ENCODE measurements at places on chromosomes 16 and 17. TPM values are rescaled to one million over a fixed set of nuclear protein-coding genes. Genes with fewer than 3 reads are reported as not detected.

- no peak for DNase-seq
Measured at GRCh38 chr16:88979353-88980015, 2.5 kb upstream of the CBFA2T3 start.

Gene FBXO31
- 16.7 TPM for polyA plus RNA-seq

Gene CHST6
- 0.12 TPM for polyA plus RNA-seq

Gene LITAFD
- not detected for polyA plus RNA-seq

Gene SLC5A2
- polyA plus RNA-seq, result not detected

DNA sequence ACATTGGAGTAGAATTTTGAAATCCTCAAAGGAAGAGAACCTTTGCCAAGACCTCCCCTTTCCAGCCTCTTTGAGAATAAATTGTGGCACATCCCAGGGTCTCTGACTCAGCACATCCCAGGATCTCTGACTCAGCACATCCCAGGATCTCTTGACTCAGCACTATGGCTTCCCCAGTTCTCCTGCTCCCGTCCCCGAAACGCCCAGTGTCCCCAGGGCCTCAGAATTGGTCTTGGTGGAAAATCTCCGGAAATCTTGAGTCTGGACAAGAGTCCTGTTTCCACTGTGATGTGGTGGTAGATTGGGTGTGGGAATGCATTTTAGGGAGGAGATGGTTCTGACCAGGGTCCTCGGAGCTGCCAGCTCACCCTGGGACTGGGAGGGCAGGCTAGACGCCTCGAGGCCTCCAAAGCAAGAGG is 19.2 kb downstream of the PLXDC1 start:
- no peak for DNase-seq

DNA sequence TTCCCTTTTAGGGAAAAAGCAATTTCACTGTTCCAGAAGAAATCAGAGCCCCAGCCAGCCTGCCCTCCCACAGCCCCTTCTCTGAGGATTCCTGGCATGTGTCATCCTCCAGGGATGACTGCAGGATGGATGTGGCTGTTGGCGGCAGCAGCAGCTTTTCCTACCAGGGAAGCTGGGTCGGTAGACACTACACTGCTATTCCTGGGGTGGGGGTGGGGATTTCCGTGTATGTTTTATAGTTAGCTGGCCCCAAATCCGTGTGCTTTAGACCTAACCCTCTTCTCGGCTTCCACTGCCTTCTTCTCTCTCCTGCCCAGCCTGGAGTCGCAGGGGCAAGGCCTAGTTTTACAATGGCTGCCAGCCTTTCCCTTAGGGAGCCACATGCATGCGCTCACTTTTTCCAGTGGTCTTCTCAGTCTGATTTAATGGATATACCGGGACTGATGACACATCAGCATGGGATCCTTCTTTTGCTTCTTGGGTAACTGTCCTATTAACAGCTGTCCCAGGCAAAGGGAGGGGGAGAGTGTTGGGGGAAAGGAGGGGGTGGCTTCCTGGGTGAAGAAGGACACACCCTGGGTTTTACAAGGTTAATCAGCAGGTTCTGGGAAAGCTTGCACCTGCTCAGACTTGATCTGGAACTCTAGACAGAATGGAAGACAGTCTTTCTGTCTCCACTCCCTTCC is 2.7 kb upstream of the NFE2L1 start:
- no peak for DNase-seq

- no peak for DNase-seq
Measured at GRCh38 chr17:45228763-45229539, 7.3 kb downstream of the FMNL1 start.

Gene ABI3
- 0.71 TPM for polyA plus RNA-seq

DNA sequence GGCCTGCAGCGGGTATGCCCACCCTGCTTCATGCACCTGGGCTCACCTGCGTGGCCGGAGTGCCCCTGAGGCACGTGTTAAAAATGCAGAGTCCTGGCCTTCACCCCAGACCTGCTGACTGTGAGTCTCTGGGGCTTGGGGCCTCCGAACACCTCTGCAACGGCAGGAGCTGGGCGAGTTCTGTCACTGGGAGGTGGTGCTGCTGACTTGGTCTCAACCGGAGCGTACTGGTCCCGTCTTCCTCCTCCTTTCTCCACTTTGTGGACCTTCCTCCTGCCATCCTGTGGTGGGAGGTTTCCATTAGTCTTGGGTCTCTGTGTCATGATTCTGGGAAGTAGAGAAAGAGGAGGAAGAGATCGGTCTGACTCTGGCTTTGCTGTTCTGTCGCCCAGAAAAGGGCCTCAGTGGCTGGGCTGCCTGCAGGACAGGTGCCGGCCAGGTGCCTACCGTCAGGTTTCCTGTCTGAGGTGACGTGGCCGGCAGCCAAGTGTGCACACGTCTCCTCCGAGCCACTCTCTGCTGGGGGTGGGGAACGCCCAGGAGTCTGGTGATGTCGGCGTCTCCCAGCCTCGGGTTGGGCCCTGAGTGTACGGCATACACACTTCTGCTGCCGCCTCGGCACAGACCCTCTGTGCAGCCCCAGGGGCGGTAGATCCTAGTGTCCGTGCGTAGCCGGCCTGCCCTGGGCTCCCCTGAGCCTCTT is 6.9 kb downstream of the TSC2 start:
- DNase-seq, result no peak

DNA sequence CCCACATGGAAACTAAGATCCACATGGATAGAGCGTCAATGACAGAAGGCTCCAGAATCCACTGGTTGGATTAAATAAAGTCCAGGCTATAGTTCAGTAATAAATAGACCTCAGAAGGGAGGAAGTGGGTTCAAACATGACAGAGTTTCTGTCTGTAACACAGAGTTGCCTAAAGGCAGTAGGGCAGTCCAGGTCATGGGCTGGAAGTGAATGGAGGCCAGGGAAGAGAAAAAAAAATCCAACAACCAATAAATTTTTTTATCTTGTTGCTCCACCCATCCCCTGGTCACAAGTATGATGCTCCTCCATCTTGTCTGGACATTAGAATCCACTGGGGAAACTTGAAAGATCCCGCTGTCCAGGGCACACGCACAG is 92.4 kb downstream of the RGS9 start:
- DNase-seq, result no peak

Gene SLC35G6
- polyA plus RNA-seq, result not detected

GRCh38 chr16:2031081-2031577 is 4.4 kb downstream of the NHERF2 start:
- DNase-seq, result no peak

Gene GRN
- polyA plus RNA-seq, result 213 TPM

GRCh38 chr16:88616320-88616719 is 22.1 kb upstream of the IL17C start:
- no peak for DNase-seq

Gene CTRB2
- polyA plus RNA-seq, result not detected

GRCh38 chr16:12258861-12259645 is 282.5 kb downstream of the SNX29 start:
- DNase-seq, result no peak

DNA sequence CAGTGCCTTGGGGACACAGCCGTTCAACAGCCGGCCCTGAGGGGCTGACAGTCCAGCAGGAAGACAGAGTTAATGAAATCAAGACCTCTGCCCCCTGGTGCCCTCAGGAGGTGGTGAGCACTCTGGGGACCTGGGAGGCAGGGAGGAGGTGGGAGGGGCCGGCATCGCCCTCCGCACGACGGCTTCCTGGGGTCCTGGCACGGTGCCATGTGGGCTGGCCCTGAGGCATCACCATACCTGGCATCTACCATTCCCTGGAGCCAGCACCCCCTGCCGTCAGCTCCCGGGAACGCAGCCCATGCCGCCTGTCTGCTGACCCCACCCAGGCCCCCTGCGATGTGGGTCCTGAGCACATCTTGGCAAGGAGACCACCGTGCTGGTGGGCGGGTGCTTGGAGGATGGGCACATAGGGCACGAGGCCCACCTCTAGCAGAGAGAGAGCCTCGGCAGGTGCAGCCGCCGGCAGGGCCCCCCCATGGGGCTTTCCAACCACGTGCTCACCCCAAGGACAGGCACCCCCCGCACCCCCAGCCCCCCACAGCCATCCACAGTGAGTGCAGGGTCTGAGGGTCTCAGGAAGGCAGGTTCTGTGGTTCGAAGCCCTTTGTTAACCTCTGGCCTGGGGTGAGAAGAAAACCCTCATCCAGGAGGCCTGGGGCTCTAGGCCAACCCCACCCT is 52.5 kb downstream of the ZFPM1 start:
- no peak for DNase-seq

DNA sequence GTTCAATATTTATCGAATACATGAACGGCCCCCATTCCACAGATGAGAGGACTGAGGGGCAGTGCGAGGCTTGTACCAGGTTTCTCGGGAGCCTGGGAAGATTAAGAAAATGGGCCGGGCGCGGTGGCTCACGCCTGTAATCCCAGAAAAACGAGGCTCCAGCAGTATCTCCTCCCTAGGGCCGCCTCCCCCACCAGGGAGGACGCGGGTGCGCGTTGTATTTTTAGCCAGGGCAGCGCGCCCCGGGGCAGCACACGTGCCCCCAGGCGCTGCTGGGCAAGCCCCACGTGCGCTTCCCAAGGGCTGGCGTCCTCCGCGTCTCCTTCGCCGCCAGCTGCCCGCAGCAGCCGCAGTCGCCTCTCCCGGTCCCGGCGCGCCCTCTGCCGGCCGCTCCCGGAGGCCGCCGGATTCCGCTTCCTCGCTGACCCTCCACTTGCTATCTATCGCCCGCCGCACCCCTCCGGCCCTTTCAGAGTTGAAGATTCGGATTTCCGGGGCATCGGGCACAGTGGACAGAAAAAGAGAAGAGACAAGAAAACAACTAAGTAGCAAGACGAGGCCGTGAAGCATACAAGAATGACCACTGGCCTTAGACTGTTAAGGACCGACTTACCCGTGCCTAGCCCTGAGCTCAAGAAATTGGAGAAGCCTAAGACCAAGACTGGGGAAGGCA is 1.9 kb upstream of the YBX2 start:
- DNase-seq, result no peak

Gene RAB11FIP4
- polyA plus RNA-seq, result 0.02 TPM

DNA sequence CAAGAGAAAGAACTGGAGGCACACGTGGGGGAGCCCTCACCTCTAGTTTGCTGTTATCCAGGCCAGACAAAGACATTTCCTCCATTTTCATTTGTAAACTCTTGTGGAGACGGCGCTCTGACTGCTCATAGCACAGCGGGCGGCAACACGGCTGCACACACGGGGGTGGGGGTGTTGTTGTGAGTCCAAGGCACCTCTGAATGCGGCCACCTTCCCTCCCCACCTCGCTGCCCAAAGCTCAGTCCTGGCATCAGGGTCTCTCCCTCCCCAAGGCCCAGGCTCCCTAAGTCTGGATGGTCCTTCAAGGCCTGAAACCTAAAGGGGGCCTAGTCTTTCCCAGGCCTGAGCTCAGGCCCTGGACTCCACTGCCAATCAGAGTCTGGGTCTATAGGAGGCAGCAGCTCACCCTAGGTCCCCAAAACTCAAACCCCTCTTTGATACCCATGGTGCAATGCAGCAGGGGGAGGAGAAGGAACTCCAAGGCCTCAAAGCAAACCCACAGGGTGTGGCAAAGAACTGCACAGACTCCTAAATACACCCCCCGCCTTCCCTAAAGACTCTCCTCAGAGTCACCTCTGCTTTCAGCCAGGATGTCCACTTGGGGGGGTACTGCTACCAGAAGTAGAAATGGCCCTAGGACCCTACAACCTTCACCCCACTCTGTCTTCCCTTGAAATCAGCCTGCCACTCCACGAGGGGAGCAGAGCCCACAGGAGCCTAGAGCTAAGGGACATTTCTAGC is 1.5 kb downstream of the ATXN7L3 start:
- no peak for DNase-seq

Gene OR3A3
- not detected for polyA plus RNA-seq

Gene PTX4
- not detected for polyA plus RNA-seq

GRCh38 chr17:43601280-43602039 is 55.3 kb upstream of the ETV4 start:
- DNase-seq, result no peak
